DMS153 (cell line): ENCODE measurements at places on chromosomes 2 and 18.

DNA sequence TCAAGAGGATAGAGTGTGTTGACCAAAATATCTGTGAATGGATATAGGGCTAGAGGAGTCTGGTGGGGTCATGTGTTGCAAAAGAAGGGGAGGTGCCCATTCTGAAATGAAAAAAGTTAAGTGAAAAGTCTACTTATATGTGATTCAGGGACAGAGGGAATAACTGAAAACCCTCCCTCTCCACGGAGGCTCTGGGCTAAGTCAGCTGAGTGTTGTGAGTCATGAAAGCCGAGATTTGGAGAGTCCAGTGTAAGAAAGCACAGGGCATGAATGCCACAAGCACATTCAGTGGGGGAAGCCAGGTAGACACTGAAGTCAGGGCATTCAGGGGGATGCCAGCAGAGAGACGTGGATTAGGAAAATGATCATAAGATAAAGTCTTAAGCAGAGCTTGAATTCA lies 871.9 kb downstream of the TSN start:
- no peak for DNase-seq

DNA sequence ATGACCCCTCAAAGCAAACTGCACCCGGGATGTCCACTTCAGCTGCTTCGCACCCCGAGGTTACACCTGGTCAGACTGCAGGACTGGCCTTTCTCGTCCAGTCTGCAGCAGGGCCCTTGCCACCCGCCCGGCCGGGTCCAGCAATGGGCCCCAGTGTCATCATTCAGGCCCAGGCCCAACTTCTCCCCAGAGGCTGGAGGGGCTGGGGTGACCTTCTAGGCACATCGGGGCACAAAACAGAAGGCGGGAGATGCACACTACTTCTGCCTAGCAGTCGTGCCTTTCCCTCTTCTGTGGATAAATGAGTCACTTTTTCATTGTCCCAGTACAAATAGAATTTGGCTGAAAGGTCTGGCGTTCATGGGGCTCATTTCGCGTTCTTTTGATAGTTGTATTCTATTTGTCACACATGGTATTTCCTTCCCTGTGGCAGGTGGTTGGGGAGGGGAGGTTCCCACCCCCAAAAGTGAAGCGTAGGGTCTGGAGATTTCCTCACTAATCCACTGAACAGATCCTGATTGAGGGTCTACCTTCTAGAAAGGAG lies 56.9 kb upstream of the ID2 start:
- no peak for DNase-seq

DNA sequence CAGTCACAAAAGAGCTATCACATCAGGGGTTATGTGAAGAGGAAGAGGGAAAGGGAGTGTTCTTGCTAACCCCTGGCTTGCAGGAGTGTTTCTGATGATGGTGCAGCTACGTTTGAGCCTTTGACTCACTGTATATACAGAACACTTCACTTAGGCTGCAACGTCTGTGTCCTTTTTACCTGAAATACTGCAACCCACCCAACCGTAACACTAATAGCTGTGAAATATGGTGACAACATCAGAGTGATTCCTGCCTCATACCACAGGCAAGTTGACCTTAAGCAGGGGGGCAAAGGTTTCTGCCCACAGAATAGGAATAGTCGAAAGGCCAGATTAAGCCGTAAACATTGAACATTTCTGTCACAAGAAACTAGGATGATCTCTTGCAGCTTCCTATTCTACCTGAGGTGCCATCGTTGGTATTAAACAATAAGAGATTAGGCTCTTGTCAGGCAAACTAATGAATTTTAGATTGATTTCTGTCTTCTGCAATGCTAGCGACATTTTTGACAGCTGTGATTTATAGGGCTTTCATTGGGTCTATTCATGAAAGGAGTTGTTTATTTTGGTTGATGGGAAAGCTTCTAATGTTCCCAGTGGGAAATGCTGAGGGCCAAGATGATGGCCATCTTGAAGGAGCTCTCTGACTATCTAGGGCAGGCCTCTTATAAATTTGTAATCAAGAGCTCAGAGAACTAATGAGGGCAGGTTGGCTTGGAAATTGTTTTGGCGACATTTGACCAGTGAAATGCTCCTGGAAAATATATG lies 316.8 kb downstream of the PIK3C3 start:
- peak; percentile 10 for DNase-seq

DNA sequence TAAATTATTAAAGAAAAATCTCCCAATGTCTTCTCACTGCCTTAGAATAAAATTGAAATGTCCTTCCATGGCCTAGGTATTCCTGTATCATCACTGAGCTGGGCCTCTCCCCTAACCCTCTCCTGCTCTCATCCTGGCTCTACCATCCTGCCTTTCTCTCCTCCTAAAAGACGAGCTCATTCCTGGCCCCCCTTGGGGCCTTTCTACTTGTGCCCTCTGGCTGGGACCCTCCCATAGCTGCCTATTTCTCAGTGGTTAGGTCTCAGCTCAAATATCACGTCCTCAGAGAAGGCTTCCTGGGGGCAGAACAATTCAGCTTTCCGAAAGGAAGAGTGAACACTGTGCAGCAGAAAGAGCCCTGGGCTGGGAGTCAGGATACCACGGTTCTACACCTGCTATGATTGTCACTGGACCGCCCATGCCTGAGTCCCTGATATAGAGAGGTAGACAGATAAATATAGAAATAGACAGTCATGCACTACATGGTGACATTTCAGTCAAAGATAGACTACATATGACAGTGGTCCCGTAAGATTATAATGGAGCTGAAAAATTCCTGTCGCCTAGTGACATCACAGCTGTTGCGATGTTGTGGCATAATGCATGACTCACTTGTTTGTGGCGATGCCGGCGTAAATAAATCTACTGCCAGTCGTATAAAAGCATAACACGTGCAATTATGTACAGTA lies 9.4 kb downstream of the DNPEP start:
- DNase-seq, result no peak

- DNase-seq, result no peak
These were observed 36.1 kb downstream of the STPG4 start for GRCh38 chr2:47119001-47119400.

- no peak for DNase-seq
These were observed 50.1 kb downstream of the HS1BP3 start for GRCh38 chr2:20600756-20601325.

GRCh38 chr2:150647943-150648342 lies 160.5 kb upstream of the RND3 start:
- DNase-seq, result no peak
